ENCODE measurements at places on chromosomes 13 and 19. TPM values are rescaled to one million over a fixed set of nuclear protein-coding genes. Genes with fewer than 3 reads are reported as not detected.
A peak's percentile ranks its signal among the peaks of the same experiment; 100 is the strongest.

GRCh38 chr13:65830411-65831205 is 1399.5 kb downstream of the PCDH9 start:
- DNase-seq, result no peak

DNA sequence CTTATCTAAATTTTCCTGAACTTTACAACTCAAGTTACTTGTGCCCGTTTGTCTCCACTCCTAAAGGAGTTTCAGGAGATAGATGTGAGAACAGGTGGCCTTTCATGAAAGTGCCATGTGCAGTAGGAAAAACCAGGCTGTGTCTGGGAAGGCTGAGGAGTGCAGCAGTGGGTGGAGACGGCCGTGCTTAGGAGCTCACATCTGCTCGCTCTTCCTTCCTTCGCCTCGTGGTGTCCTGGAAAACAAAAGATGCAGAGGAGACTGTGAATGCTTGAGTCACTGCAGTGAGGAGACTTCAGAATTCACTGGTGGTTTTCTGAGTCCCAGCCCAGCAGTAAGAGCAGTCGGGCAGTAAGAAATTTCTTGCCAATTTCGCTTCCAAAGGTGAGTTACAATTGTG is 138.4 kb upstream of the RNF113B start:
- DNase-seq, result no peak

DNA sequence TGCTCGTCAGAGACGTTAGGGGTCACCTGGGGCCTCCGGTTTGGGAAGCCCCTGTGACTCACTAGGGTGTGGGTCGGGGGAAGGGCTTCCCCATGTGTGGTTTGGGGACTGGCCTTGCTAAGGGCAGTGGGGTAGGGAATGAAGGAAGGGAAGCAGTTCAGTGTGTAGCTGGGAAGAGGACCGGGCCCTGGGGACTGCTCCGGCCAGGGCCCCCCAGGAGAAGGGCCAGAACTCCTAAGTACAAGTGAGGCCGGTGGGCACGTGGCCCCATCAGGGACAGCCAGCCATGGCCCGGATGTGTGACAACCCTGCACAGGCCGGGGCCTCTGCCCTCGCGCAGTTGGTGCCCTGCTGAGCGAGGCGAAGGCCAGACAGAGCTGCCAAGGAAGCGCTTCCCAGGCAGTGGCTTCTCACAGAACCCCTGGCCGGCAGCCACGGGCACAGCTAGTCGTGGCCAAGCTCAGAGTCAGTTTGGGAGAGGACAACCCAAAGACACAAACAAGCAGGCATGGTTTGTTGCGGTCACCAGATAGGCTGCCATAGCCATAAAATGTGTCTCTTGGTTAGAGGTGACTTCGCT is 25.7 kb downstream of the TEX29 start:
- DNase-seq, result no peak

- no peak for DNase-seq
These were observed 216.4 kb downstream of the SLITRK5 start for GRCh38 chr13:87887459-87888123.

DNA sequence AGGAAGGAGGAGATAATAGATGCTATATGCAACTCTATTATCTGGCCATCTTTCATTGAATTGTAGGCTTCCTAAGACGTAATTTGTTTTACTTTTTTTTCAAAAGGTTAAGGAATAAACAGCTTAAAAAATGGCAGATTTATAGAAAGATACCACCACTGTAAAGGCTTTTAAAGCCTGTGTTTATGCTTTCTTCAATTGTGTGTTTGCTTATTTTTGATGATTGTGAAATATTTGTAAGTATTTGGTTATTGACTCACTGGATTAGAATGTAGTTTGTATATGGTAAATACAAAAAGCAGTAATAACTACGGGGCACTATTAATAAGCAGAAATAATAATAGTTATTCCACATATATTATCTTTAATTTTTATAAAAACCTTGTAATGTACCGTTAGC is 437.9 kb downstream of the KLF5 start:
- DNase-seq, result no peak

DNA sequence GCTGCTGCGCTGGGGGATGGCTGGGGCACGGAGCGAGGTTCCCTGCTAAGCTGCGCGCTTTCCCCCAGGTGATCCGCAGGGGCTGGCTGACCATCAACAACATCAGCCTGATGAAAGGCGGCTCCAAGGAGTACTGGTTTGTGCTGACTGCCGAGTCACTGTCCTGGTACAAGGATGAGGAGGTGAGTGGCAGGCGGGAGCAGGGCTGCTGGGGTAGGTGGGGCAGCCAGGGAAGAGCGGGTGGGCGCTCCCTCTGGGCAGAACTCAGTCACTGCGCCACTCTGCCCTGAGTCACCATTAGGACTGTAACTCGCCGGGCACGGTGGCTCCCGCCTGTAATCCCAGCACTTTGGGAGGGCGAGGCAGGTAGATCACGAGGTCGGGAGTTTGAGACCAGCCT is 23.8 kb downstream of the TMED1 start:
- DNase-seq, result no peak

GRCh38 chr19:19627621-19628500 is at the start of gene LPAR2:
Gene LPAR2, minus strand, starts transcription at chr19:19628220. Its CDS starts 945 bp downstream, at chr19:19627275.
- DNase-seq, result peak; percentile 56

DNA sequence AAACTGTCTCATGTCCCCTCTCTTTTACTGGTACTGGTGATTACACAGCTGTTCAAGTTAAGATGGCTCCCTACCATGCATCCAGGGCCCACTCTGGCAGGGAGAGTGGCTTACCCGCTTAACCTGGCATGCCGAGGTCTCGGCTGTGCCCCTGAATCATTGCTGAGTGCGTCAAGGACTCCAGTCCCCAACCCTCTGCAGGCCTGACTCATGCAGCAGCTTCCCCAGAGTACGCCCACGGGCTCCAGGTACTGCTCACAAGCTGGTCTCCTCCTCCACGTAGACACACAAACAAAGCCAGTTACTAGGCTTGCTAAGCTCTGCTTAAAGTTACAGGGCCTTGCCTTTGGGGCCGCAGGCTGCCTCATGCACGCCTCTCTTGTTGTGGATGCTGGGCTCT is 447.4 kb downstream of the COG6 start:
- DNase-seq, result no peak

DNA sequence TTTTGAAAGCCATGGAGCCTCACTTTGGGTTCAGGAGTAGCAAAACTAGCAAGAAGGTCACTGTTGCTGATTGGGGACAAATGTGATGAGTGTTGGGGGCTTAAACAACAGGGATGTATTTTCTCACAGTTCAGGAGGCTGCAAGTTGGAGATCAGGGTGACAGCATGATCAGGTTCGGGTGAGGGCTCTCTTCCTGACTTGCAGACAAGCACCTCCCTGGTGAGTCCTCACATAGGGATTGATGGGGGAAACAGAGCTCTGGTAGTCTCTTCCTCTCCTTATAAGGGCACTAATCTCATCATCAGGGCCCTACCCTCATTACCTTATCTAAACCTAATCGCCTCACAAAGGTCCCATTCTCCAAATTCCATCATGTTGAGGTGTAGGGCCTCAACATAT is 179.2 kb downstream of the TSHZ3 start:
- DNase-seq, result no peak

DNA sequence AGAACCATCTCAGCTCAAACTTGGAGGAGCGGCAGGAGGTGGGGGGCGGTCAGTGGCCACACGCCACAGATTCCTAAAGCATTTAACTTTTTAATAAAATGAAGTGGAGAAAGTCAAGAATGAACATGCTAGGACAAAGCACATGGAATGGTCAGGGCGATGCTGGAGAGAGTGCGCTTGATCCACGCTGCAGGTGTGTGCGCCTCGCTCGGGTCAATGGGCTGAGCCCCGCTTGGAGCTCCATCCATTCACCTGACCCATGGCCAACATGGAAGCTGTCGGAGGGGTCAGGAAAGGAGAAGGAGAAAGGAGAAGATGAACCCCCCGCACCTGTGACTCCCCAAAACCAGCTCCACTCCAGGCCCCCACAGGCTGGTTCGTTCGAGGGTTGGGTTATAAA is 41.8 kb downstream of the SUGP2 start:
- no peak for DNase-seq

GRCh38 chr13:37129866-37130265 is 24.4 kb upstream of the CSNK1A1L start:
- DNase-seq, result no peak

- no peak for DNase-seq
These were observed 94.9 kb downstream of the FAM216B start for GRCh38 chr13:42876270-42876714.

DNA sequence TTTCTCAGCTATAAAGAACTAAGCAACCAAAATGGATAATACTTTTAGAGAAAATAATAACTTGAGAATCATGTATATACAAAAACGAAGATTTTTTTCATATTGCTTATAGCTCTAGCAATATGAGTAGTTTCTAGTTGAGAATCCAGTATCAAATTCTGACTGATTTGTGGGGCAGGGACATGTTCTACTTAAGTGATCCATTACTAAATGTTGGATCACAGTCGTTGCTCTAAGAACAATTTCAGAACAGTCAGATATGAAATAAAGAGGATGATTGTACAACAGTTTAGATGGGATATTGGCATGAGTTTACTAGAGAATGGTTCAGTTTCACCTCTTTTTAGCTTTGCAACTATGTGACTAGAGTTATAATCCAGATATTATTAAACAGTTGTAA is 39.9 kb downstream of the SOX21 start:
- no peak for DNase-seq

DNA sequence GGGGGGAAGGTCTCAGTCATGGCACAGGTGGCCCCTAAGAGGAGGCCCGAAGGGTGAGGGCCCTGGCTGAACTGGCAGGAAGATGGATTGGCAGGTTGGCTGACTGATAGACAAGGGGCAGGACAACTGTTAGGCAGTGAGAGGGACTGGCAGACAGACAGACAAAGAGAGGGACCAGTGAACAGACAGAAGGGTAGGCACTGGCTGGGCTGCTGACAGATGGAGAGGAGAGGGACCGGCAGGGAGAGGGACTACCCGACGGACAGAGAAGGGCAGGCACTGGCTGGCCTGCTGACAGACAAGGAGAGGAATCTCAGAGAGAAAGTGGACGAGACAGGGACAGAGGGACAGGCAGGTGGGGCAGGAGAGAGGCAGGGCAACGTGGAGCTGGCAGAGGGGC is 31.8 kb upstream of the EHD2 start:
- DNase-seq, result no peak

DNA sequence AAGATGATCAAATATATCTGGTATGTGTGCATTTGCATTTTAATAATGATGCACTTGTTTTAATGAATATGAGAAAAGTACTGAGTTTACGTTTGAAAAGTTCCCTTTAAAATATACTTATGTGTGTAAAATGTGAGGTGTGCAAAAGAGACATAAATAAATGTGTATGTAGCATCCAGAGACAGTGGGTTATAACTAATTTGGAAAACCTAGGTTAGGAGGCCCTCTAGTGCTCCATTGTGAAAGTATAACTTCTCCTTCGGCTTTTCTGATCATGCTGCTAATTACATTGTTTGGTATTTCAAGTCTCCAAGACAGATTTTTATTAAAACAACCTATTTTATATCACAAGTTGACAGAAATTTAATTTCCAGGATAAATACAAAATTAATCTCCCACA is 30.1 kb downstream of the SCEL start:
- no peak for DNase-seq

Gene IGSF23
- total RNA-seq, result not detected

Gene ZNF296
- 0.73 TPM for total RNA-seq

Gene BEST2
- not detected for total RNA-seq

Gene TRPC4
- 0.11 TPM for total RNA-seq

Gene EPSTI1
- total RNA-seq, result 2.6 TPM

Gene SERPINE3
- not detected for total RNA-seq

Gene MISP
- not detected for total RNA-seq

Gene CBARP
- 0.82 TPM for total RNA-seq

Gene FBXO27
- 0.89 TPM for total RNA-seq

Gene IFI30
- total RNA-seq, result 21.5 TPM

Gene ERFL
- total RNA-seq, result not detected

Data from psoas muscle (tissue), 8 donors.